ENCODE measurements at places on chromosomes 5 and 9. TPM values are rescaled to one million over a fixed set of nuclear protein-coding genes. Genes with fewer than 3 reads are reported as not detected.

The ECSCR gene
- 32.3 TPM for total RNA-seq

- no peak for DNase-seq
These were observed 20.9 kb upstream of the SPINK14 start for GRCh38 chr5:148147415-148147814.

- DNase-seq = no peak
These were observed 531.2 kb upstream of the ZNF608 start for GRCh38 chr5:125277494-125278154.

- DNase-seq = no peak
These were observed 105.5 kb upstream of the PAPPA start for GRCh38 chr9:116048081-116048480.

DNA sequence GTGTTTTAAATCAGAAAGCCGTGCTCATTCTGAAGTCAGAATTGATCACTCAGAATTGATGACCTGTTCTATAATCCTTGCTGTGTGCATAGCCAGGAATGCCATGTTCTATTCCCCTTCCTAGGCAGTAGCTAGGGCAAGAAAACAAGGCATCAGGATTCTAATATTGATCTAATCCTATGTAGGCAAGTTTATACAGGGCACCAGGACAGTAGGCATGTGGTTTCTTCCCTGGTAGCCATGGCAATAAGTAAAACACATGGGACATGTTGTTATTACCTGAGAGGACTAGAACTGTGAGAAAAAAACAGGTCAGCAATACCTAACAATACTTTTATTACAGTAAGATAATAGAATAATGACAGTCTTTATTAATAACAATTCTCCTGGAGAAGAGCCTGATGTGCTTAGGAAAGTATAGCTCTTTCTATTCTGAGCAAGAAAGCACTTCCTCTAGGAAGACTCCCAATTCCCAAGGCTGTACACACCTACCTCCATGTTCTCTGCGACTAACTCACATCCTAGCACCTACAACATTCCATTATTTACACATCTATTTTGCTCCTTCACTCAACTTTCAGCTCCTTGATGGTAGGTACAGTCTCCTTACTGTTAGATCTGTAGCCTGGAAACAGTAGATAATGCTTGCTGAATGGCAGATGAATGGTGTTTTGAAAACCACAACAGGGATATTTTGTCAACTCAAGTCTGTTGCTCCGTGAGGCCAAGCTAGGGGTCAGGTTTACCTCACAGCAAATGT is 70.8 kb downstream of the STX17 start:
- DNase-seq = no peak

The ACOT12 gene
- total RNA-seq = not detected

The SEMA6A gene
- 35.4 TPM for total RNA-seq

The PPP3R2 gene
- not detected for total RNA-seq

- no peak for DNase-seq
These were observed 465.9 kb downstream of the ANXA1 start for GRCh38 chr9:73617586-73617985.

GRCh38 chr5:169577951-169578350 is 5.6 kb upstream of the SPDL1 start:
- DNase-seq = no peak

GRCh38 chr5:83507431-83507830 is 35.9 kb downstream of the VCAN start:
- DNase-seq = no peak

The KCNN2 gene
- total RNA-seq = 0.71 TPM

DNA sequence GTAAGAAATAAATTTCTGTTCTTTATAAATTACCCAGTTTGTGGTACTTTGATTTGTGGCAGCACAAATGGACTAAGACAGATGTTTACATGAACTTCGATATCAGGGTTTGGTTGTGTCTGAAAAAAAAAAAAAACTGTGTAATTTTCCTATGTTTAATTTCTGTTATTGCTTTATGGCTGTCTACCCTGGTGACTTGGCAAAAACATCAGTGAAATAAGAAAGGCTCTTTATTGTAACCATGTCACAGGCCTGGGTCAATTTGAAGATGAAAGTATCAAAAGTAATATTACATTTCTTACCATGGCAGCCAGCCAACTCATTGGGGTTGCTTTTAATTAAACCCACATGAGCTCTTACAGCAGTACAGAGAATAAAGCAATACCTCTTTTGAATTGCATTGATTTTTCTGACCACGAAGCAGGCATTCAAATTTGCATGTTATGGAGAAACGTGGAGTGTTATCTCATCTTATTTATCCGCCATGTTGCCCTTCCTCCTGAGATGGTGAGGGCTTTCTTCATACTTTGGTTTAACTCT is 20.6 kb upstream of the SV2C start:
- DNase-seq = no peak

DNA sequence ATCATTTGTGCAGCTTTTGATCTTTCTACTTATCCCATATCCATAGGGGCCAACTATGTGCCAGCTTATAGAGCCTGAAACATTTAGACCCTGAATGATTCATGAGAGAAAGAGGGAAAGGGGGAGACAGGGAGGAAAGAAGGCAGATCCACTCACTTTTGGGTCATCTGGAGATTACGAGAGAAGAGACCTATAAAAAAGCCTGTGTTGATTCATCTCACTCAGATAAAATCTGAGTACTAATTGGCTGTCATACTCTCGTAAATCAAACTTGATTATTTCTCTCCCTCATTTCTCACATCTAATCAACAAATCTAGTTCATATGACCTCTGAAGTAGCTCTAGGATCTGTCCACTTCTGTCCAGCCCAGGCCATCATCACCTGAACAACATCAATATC is 137.1 kb downstream of the ARL15 start:
- no peak for DNase-seq

DNA sequence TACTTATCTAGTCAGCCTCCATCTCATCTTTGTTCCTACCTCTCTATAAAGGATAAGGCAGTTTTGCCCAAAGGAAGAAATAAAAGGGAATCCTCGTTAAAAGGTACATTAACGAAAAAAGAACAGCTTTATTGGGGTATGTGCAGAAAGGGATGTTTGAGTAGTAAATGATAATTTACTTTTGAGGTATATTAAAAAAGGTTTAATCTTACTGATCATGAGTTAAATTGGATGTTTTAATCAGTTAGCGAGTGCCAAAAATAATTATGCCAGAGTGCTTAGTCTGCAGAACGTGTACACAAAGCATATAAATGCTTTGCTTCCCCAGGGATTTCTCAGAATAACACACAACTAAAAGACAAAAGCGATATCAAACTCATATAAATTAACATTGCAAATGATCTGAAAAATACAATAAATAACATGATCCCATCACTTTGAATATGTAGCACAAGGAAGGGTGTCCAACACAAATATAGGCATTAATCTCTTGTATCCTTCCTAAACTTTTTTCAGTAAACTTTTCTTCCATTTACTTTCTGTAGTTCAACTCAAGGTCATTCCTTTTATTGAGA is 865.0 kb downstream of the NR2F1-AS1 start:
- DNase-seq = no peak

DNA sequence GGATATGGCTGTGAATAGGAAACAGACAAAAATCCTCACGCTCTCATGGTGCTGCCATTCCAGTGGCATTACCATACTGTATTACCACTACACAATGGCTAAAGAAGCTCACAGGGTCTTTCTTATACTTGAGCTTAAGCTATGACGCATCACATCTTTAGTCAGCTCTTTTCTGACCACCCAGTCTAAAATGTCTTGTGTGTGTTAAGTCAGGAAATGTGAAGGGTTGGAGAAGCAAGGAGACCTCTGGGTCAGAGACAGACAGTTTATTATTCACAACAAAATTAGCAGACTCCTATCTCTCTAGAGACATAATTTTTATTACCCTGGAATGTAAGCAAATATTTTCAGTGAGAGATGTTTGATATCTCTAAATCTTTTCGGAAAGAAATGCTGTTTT is 1583.2 kb upstream of the WWC1 start:
- no peak for DNase-seq

- DNase-seq = no peak
These were observed 17.3 kb upstream of the ZBTB34 start for GRCh38 chr9:126842977-126843799.

- no peak for DNase-seq
These were observed 62.3 kb upstream of the STXBP1 start for GRCh38 chr9:127549751-127550150.

- DNase-seq = no peak
These were observed 1.1 kb upstream of the ANXA2R start for GRCh38 chr5:43041110-43041668.

GRCh38 chr9:108783731-108784495 is 71.9 kb downstream of the ACTL7B start:
- no peak for DNase-seq

GRCh38 chr9:89207026-89207425 is 28.4 kb upstream of the SHC3 start:
- no peak for DNase-seq
